Right lung (tissue), 10 donors: ENCODE measurements at places on chromosomes 2 and 18. TPM values are rescaled to one million over a fixed set of nuclear protein-coding genes. Genes with fewer than 3 reads are reported as not detected.

DNA sequence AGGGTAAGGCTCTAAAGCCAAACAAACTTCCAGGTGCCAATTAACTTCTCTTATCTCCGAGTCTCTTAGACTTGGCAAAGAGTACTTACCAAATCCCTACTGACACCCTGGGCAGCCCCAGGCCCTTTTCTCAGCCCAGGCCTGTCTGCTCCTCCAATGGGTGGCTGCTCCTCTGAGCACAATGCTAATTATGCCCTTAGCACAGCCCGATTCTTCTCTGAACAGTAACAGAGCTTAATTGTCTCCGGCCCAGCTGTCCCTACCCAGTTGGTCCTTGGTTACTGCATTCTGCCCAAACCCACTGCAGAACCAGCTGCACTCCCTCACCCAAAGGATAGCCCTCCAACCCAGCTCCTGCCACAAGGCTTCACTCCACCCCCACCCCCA, 110.3 kb downstream of the SMAD7 start:
- no peak for DNase-seq

The PSMA8 gene
- not detected for polyA plus RNA-seq

DNA sequence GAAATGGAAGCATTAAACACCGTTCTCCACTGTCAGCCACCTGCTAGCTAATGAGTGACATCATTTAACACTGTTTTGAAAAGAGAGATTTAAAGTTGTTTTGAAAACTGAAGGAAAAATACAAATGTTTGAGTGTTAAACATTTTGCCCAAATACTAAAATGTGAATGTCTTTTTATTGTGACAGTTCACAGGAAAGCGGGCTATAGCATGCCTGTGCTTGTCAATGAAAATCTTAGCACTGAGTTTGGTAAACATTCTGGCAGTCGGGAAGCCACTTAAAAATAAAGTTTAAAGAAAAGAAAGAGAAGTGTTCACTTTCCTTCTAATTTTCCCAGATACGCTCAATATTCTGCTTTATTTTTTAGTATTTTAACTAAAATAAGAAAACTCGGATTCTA, 40.3 kb upstream of the SMIM21 start:
- no peak for DNase-seq

The TWIST2 gene
- 4.6 TPM for polyA plus RNA-seq

GRCh38 chr2:53886406-53887280, 26.9 kb upstream of the GPR75 start:
- no peak for DNase-seq

The INPP5D gene
- 12.6 TPM for polyA plus RNA-seq

The CNTNAP5 gene
- 0.01 TPM for polyA plus RNA-seq

The IGFBP2 gene
- 95.9 TPM for polyA plus RNA-seq
